ENCODE measurements at places on chromosomes 13 and 19.
A peak's percentile ranks its signal among the peaks of the same experiment; 100 is the strongest.

- DNase-seq = no peak
Observed at GRCh38 chr19:3034656-3035541, 5.8 kb upstream of the TLE2 start.

DNA sequence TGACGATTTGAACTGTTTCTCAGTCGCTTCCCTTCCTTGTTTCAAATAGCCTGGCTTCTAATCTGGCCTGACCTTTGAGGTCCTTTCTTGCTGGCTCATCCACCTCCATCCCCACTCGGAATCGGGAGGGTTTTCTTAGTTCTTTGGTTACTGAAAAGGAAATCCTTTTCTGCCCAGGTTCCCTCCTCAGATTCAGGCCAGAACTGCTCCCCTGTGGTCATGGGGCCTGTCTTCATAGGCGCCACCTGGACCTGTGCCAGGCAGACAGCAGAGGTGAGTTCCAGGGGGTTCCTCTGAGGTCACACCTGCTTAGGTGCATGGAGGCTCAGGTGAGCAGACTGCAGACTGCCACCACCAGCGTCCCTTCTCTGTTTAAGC, 62.4 kb downstream of the AKAP11 start:
- no peak for DNase-seq

GRCh38 chr13:98203646-98204326, 26.7 kb upstream of the RNF113B start:
- no peak for DNase-seq

GRCh38 chr13:33284916-33285315, 639 bp downstream of the STARD13 start:
- DNase-seq = no peak

- DNase-seq = no peak
Observed at GRCh38 chr13:113832205-113832604, 31.7 kb downstream of the GAS6 start.

GRCh38 chr13:35485424-35485823, 8.9 kb upstream of the MAB21L1 start:
- DNase-seq = no peak

DNA sequence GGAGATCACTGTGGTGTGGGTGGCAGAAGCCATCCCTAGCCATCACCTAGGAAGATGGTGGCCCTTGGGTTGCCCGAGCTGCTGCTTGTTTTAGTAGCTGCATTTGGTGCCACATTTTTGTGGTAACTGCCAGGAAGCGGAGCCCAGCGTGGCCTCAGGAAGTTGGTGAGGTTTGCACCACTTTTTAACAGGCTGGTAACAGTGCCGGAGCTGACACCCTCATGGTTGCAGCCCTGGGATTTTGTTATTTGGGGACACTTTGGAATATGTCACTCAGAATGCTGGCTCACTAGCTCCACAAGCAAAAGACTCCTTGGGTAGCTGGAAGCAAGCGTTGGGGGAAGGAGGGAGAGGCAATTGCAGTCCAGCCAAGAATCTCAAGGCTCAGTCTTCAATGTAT, 22.1 kb downstream of the ACTN4 start:
- DNase-seq = no peak

GRCh38 chr19:41994521-41994971, 516 bp upstream of the ATP1A3 start:
- DNase-seq = no peak

DNA sequence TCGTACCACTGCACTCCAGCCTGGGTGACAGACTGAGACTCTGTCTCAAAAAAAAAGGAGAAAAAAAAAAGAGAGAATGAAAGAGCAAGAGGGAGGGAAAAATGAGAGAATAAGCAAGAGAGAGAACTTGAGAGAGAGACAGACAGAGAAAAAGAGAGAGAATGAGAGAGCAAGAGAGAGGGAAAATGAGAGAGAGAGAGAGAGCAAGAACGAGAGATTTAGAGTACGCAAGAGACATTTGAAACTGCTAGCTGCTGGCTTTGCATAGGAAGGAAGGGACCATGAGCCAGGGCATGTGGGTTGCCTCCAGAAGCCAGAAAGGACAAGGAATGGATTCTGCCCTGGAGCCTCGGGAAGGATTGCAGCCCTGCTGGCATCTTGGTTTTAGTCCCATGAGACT, 9.6 kb upstream of the ADGRE1 start:
- DNase-seq = no peak

DNA sequence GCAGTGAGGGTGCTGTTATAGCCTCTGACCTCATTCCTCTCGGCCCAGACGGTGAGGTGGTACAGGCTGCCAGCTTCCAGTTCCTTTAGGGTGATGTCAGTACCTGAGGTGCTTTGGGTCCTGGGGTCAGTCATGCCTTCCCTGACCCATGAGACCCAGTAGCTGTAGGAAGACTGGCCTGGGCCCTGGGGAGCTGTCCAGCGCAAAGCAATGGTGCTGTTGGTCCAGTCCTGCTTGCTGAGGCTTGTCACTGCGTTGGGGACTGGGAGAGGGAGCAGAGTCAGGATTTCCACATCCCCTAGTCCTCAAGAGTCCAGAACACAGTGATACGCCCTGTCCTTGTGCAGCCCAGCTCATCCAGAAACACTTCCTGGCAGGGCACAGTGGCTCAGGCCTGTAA, 10.7 kb downstream of the PTPRH start:
- DNase-seq = no peak

DNA sequence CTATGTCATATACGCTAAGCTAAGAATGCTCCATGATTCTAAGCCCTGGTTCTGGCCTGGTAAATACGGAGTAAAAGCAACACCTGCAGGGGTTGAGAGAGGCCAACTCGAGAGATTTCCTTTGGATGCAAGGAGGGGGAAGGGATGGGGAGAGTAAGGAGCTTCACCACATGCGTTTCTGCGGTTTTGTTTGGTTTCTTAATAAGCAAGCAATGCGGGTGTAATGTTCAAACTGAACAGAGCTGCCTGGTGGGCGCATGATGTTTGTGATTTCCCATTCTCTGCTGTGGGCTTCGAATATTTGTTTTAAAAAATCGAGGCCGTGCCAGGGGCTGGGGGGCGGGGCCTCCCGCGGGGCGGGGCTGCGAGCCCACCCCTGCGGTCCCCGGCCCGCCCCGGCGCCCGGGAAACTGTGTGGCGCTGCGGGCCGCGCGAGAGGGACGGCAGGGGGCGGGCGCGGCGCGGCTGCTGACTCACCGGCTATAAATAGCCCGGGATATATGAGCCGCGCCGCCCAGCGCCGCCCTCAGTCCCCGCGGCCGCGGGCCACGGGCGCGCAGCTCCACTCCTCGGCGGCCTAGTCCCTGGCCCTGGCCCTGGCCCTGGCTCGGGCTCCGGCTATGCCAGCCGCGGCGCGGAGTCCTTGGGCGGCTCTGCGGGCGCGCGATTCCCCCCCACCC, 5.1 kb downstream of the BBC3 start:
- no peak for DNase-seq

DNA sequence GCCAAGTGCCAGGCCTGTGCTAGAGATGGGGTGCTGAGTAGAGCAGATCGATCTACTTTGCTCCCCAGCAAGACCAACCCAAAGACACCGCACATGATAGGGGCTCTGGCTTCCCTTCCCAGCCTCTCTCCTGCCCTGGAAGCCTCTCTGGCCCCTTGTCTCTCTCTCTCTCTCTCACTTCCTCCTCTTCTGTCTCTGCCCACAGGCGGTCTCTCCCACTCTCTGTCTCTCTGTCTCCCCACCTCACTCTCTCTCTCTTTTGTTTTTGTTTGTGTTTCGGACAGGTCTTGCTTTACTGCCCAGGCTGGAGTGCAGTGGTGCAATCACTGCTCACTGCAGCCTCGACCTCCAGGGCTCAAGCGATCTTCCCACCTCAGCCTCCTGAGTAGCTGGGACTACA, 1.3 kb downstream of the SELENOV start:
- no peak for DNase-seq

- no peak for DNase-seq
Observed at GRCh38 chr19:53511933-53512374, 26.0 kb upstream of the ZNF331 start.

GRCh38 chr13:75326173-75327134, 155.5 kb downstream of the TBC1D4 start:
- peak; percentile 99 for DNase-seq

Measured in SK-N-MC (cell line).